ENCODE measurements at places on chromosomes 16 and 17.

GRCh38 chr17:28774206-28774605, 30.4 kb downstream of the TRAF4 start:
- no peak for DNase-seq

- DNase-seq, result no peak
These were observed 3.9 kb upstream of the ALDH3A2 start for GRCh38 chr17:19644493-19645210.

- no peak for DNase-seq
These were observed 8.4 kb downstream of the PRR29 start for GRCh38 chr17:64006361-64007088.

GRCh38 chr16:55655897-55656681, at the start of gene SLC6A2:
Gene SLC6A2, plus strand, starts transcription at chr16:55655988. Its CDS starts 707 bp downstream, at chr16:55656695.
- DNase-seq, result no peak

DNA sequence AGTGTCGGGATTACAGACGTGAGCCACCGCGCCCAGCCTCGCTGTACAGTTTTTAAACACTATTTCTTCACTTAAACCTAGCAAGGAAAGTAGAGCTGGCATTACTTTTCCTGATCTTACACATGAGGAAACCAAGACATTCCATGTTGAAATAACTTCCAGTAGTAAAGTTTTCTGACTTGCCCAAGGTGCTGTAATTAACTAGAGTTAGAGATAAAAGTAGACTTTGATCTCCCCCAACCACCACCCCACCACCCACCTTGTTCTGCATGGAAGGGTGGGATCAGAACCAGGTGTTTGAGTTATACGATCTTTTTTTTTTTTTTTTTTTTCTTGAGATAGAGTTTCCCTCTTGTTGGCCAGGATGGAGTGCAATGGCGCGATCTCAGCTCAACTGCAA, 47.1 kb downstream of the CENPV start:
- DNase-seq, result no peak

GRCh38 chr17:36697903-36698530, 96.6 kb downstream of the MRM1 start:
- DNase-seq, result no peak

- no peak for DNase-seq
These were observed 37.8 kb upstream of the ALDH3A1 start for GRCh38 chr17:19785854-19786253.

GRCh38 chr16:11232852-11233726, 22.9 kb downstream of the SOCS1 start:
- peak; percentile 90 for DNase-seq

DNA sequence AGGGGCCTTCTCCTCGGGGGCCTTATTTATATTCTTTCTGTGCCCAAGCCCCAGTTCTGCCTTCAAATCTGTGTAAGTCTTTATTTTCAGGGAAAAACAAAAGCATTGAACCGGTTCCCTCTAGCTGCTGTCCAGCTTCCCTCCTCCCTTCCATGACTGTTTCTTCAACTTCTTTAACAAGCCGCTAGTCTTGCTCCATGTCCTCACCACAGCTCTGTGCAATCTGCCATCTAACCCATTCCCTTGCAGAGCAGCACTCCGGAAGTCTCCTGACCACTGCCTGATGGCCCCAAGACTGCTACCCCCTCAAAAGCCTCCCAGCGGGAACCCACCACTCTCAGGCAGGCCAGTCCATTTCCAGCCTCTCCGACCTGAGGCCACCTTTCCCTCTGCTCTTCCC, 16.9 kb downstream of the EMC8 start:
- DNase-seq, result no peak

DNA sequence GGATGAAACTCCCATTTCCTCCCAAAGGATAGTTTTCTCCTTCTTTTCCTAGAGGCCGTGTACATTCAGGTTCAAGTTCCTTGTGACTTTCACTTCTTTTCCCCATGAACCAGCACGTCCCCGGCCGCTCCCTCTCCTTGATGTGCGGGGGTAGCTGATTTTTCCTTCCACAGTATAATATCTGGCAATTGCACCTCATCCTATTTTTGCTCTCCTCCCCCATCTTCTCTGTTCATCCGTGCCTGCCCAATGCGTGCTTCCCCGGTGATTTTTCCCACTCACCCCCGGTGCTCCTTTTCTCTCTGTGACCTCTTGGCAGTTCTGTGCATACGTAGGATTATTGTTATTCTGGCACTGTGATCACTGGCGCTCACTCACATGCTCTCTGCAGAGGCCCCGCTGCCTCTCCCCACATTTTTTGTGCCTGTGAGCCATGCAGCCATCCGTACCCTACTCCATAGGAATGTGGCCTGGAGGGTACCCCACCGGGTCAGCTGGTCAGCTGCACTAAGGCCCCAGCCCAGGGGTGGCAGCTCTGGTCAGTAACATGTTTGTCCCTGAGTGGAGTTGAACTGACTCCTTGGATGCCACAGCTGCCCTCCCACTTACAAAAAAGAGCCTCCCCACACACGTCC, 100.0 kb downstream of the NTN1 start:
- no peak for DNase-seq

- no peak for DNase-seq
These were observed 71.6 kb downstream of the MAP2K6 start for GRCh38 chr17:69485901-69486643.

DNA sequence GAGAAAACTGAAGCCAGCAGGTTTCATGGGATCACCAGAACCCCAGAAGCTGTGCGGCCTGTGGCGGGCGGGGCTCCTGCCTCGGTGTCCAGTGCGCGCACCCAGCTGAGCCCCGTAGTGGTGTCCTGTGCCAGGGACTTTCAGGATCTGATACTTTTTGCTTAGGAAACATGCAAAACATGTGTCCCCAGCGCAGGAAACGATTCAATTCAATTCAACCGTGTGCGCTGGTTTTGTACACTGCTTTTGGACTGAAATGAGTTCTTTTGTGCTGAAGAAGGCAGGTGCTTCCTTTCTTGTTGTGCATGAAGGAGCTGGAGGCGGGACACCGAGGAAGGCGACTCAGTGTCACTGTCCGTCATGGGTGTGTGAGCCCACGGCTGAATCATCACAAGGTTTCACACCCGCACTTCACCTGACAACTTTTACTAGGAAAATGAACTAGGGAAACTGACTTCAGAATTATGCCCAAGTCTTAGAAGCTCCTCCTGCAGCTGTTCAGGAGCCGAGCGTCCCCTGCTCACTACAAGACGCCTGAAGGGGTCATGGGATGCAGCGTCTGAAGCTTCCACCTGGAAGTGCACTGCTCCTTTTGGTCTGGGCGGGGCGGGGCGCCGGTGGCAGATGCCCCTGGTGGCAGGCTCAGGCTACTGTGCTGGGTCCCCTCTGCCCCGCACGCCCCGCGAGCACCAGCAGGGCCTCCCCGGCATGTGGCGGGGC, 31.4 kb upstream of the ZNF750 start:
- DNase-seq, result peak; percentile 25

DNA sequence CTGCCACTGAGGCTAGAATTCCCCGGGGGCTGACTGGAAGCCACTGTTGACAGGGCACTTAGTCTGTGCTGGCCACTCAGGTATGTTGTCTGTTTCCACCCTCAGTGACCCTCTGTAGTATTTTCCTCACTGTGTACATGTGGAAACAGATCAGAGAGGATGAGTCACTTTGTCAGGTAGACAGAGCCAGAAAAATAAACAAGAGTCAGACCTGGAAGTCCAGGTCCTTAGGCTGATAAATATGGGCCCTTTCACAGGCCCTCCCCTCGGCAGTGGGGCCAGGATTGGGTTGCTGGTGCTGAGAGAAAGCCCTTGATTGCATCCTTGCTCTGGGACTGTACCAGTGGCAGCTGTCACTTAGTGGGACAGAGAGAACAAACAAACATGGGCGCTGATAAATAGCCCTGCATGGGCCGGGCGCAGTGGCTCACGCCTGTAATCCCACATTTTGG, 21.3 kb downstream of the PGS1 start:
- no peak for DNase-seq

DNA sequence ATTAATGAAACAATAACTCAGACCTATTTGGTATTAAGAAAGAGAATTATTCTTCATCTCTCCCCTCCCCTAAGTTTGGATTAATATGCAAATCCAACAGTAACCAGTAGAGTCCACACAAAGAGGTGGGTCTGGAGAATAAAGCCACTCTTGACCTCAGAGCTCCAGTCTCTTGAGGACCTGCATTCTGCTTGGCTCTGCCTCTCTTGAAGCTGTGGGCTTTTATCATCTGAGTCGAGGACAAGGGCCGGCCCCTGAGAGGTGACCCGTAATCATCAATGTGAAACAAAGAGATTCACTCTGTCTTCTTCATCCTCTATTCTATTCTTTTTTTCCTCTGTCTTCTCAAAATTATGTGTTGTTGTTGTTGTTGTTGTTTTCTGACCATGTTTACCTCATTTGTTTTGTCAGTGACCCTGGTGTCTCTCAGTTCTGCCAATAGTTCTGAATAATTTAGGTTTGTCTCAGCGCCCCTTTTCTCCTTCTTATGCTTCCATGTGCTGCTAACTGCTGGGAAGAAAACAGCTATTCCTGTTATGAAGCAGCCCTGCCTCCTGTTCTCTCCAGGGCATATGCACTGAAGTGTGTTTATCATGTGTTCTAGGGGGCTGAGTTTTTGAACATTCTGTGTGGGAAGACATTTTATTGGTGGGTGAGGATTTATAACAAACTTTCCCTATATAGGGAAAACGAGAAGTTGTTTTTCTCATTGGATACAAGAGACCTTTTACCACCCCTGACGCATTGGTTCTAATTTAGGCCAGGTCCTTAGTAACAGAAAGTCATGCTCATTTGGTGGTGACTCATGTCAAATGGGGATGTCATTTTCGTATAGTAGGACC, 135.8 kb downstream of the TRIM37 start:
- DNase-seq, result no peak

GRCh38 chr17:73541111-73541510, 103.1 kb downstream of the SDK2 start:
- no peak for DNase-seq

DNA sequence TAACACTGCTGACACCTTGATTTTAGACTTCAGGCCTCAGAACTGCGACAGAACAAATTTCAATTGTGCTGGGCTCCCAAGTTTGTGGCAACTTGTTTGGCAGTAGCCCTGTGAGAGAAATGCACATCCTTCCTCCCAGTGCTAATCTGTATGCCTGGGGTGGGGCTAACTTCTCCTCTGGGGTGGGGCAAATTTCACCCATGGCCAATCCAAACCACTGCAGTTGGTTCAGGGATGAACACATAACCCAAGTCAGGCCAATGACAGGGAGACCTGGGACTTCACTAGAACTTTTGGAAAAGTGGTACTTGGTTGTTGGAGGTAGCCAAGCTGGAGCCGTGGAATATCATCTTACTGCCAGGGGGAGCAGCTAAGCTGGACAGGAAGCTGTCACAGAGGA, 56.3 kb downstream of the ABCC6 start:
- DNase-seq, result no peak

- DNase-seq, result no peak
These were observed 89.3 kb upstream of the GSE1 start for GRCh38 chr16:85523602-85524364.

- DNase-seq, result no peak
These were observed 16.7 kb downstream of the COX4I1 start for GRCh38 chr16:85816159-85816558.

DNA sequence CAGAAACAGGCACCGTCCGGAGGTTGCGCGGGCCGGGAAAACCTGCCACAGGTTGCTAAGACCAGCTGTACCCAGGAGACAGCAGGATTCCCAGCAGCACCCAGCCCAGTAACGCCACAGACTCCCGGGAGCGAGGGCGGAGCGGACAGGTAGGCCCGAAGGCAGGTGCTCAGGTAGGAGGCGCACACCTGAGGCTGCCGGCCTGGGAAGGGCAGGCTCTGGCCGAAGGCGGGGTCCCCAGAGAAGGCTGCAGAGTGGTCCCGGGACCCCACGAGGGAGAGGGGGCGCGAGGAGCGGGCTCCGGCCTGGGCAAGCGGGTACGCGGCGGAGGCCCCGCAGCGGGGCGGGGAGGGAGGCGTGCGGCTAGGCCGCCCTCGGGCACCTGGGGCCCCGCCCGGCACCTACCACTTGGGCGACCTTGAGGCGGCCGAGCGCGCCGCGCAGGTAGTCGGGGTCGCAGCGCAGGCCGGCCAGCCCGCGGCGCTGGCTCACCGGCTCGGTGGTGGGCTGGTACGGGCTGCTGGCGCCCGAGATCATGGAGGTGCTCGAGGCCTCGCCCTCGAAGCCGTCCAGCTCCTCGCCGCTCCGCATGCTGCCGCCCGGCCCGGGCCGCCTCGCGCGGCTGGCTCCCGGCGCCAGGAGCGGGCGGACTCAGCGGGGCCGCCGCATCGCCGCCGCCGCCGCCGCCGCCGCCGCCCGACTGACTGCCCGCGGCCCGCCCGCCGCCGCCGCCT, 441 bp downstream of the CMTM4 start:
- peak; percentile 11 for DNase-seq

DNA sequence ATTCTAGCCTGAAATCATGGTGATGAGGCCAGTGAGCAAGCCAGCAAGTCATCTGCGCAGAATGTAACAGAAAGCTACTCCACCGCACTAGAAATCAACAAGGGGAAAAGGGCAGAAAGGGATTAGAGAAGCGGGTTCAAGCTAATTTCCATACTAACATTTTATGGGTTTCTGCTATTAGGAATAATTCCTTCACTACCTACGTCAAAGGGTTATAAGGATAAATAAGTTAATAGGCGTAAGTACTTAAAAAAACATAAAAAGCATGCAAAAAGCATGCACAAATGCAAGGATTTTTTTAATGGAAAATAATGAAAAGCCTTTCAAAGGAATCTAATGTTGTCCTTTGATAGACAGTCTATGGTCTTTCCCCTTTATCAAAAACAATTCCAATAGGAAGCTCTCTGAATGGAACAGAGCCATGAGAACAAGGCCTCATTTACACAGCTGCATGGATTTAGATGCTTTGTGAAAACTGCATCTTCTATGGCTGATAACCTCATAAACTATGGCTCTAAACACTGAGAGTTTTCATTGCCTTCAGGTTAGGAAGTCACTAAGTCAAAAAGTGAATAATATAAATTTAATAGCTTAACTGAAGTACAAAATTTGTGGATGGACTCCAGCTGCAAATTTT, 5.6 kb downstream of the EMC8 start:
- no peak for DNase-seq

DNA sequence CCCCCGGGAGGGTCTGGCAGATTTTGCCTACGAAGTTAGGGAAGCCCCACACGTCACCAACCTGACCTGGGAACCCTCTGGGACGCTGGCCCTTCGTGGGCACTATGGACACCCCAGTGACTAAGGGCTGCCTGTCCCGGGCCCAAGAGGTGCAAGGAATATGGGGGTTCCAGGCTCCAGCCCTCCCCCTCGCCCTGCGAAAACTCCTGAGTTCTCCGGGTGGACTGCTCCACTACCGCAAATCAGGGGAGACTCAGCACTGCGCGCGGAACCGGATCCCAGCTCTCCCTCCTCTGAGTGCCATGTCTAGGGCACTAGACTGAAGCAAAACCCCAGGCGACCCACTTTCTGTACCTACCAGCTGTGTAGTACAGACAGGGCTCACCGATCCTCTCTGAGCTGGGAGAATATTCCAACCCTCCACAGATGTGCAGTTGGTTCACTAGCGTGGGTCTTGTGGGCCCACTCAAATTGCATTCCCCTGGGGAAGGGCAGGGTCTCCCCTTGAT, at the start of gene ARL5C:
Gene ARL5C (minus strand): TSS at position 321 of the 509 bp plus-strand sequence. CDS start 401 bp downstream, outside the sequence.
- DNase-seq, result no peak

GRCh38 chr17:80352216-80352895, 62.6 kb upstream of the ENDOV start:
- DNase-seq, result no peak

GRCh38 chr17:76449126-76449525, 3.8 kb downstream of the UBE2O start:
- no peak for DNase-seq

GRCh38 chr17:38798614-38799500, 499 bp downstream of the PIP4K2B start:
- peak; percentile 33 for DNase-seq

Measured in stimulated activated CD4-positive, alpha-beta T cell treated with anti-CD3 and anti-CD28 coated beads, Interleukin-4, amount 100 ng/mL, for 4 hours (primary cell).